ENCODE measurements at places on chromosomes 5 and 9.

DNA sequence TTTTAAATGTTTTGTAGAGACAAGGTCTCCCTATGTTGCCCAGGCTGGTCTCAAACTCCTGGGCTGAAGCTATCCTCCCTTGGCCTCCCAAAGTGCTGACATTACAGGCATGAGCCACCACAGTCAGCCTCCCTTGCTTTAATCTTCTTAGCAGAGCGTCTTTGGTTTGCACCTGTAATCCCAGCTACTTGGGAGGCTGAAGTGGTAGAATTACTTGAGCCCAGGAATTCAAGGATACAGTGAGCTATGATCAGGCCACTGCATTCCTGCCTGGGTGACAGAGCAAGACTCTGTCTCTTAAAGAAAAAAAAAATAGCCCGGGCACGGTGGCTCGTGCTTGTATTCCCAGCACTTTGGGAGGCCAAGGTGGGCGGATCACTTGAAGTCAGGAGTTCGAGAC is 27.8 kb downstream of the UBE2D2 start:
- no peak for DNase-seq

DNA sequence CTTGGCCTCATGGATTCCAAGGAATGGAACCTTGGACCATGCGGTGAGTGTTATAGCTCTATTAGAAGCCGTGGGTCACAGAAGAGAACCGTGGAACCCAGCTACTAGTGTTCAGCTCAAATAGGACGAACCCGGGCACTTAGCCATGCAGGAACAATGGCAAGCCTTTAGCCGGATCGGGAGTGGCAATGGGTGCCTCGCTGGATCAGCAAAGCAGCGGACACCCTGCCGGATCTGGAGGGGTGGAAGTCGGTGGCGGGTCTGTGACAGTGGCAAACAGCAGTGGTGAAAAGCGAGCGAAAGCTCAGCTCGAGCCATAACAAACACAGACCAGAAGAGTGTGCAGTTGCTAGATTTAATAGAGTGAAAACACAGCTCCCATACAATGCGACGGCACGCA is 2.4 kb upstream of the CDO1 start:
- no peak for DNase-seq

DNA sequence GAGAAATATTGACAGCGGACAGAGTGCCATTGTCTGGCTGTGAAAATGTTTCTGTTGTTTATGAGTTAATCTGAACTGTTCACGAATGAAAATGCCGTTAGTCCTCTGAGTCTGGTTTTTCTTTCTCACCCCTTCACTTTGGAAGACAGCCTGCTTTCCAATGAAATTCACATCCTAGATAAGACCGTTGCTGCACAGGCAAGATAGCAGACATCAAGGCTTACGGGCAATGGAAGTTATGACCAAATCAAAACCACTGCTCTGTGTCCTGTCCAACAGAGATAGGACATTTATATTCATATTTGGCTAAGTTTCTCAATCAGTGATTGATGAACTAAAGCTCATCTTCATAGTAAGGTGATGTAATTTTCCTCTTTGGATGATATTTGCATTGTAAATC is 180.0 kb upstream of the DMAC1 start:
- no peak for DNase-seq

GRCh38 chr9:137018761-137019559 is 9.1 kb downstream of the ABCA2 start:
- DNase-seq: no peak

DNA sequence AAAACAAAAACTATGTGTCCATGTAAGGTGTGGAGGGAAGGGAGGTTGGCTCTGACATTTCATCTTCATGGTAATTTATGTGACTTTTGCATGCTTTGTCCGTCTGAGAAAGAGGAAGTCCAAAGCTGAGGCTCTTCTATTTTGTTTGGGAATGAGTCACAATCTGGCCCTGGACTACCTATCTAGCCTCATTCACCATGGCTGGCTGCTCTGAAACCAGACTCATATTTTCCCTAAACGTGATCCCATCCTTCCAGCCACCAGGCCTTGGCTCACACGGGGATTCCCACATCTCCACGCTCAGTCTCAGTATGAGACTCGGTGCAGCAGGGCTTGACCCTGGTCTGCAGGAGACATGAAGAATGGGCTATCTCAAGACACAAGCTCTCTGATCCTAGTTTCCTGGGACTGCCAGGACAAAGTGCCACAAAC is 672.8 kb downstream of the ACTL7B start:
- DNase-seq: no peak

DNA sequence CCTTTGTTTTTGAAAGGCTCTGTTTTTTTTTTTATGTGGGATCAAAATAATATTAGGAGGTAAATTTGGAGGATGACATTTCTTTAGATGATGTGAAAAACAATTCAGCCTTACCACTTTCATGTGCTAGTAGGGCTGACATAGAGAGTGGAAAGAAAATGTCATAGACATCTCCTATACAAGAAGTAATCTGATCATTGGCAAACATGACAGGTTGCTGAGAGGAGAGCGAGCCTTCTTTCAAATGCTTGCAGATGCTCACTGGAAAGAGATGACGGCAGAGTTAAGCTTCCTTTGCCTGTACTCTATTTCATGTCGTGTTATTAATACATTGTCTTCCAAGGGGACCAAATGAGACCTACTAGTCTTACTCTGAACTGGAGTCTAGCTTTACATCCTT is 160.1 kb upstream of the DAP start:
- no peak for DNase-seq

GRCh38 chr9:116362493-116362892 is 208.9 kb downstream of the PAPPA start:
- no peak for DNase-seq

- no peak for DNase-seq
These were observed 42.7 kb upstream of the PLPP1 start for GRCh38 chr5:55577353-55578060.
